Chondrocyte (in vitro differentiated cells): ENCODE measurements at places on chromosomes 12 and 14. TPM values are rescaled to one million over a fixed set of nuclear protein-coding genes. Genes with fewer than 3 reads are reported as not detected.

The FOXA1 gene
- not detected in 3 replicates for total RNA-seq

The CELA1 gene
- not detected in 3 replicates for total RNA-seq

DNA sequence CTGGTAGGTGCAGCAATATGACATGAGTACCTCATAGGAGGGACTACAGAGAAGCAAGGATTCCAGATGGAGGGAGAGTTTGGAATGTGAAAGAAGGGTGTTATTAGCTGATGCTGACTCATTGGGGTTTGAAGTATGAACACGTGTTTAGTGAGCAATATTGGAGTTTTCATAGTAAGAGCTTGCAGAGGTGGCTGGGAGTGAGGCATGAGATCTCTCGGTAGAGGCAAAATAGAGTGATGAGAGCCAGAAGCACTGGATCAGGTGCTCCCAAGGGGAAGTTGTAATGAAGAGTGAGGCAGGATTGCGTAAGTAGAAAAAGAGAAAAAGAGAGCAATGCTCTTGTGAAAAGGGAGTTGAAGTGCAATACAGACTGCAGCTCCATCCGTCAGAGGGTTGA lies 42.1 kb downstream of the MGST1 start:
- no peak overlapping the region for H3K4me3 ChIP-seq
- no peak overlapping the region for H3K27ac ChIP-seq
- H3K36me3 ChIP-seq: no peaks in the 10 kb centered on the region
- DNase-seq: no peak
- H3K27me3 ChIP-seq: no peaks in the 10 kb centered on the region

- no peaks in the 10 kb centered on the region for H3K27me3 ChIP-seq
- DNase-seq: no peak
- no peak overlapping the region for H3K27ac ChIP-seq
- H3K4me3 ChIP-seq: no peak overlapping the region
- H3K4me1 ChIP-seq: no peaks in the 10 kb centered on the region
Observed at GRCh38 chr12:99128246-99128802, 483.2 kb downstream of the APAF1 start.

DNA sequence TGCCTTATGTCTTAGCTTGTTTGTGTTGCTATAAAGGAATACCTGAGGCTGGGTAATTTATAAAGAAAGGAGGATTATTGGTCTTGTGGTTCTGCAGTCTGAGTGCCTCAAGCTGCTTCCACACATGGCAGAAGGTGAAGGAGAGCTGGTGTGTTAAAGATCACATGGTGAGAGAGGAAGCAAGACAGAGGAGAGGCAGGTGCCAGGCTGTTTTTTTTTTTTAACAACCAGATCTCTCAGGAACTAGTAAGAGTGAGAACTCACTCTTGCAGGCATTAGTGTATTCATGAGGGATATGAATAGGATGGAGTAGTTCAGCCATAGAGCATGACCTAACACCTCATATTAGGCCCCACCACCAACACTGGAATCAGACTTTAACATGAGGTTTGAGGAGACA lies 123.4 kb downstream of the CMAS start:
- H3K4me3 ChIP-seq: no peak overlapping the region
- no peak for DNase-seq
- H3K4me1 ChIP-seq: no peaks in the 10 kb centered on the region

DNA sequence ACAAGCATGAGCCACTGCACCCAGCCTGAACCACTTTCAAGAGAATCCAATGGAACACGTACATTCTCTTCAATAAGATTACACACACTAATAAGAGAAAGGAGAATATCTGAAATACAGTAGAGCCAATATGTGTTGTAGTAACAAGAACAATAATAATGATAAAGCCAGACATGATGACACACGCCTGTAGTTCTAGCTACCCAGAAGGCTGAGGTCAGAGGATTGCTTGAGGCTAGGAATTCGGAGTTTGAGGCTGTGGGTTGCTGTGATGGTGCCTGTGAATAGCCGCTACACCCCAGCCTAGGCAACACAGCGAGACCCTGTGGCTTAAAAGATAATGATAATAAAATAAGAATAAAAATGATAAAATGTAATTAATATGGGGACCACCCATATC lies 15.6 kb downstream of the APOBEC1 start:
- no peaks in the 10 kb centered on the region for H3K4me1 ChIP-seq
- DNase-seq: no peak
- no peak overlapping the region for H3K27ac ChIP-seq
- no peak overlapping the region for H3K4me3 ChIP-seq
- H3K36me3 ChIP-seq: no peaks in the 10 kb centered on the region
- H3K27me3 ChIP-seq: peaks cover 9% of the 10 kb centered on the region

GRCh38 chr12:97716356-97716755 lies 253.8 kb downstream of the RMST start:
- no peak overlapping the region for H3K27ac ChIP-seq
- H3K4me3 ChIP-seq: no peak overlapping the region
- no peaks in the 10 kb centered on the region for H3K27me3 ChIP-seq
- no peaks in the 10 kb centered on the region for H3K36me3 ChIP-seq
- no peak for DNase-seq

DNA sequence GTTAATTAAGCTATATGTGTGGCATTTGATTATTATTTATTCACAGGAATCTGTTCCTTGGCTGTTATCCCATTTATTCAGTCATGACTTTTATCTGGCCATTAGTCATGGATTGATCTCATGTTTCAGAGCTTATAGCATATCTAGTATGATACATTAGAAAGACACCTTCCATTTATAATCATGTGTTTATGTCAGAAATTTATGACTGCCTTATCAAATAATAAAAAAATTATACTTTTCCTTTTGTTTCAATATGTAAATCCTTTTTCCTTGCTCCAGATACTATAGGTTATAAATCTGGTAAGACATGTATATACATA lies 248.0 kb upstream of the PDE3A start:
- no peak for DNase-seq
- peaks cover 35% of the 10 kb centered on the region for H3K4me1 ChIP-seq
- H3K4me3 ChIP-seq: no peak overlapping the region
- no peaks in the 10 kb centered on the region for H3K27me3 ChIP-seq
- peak overlapping the region; percentile 82 for H3K27ac ChIP-seq
- peaks cover 3% of the 10 kb centered on the region for H3K36me3 ChIP-seq

- H3K27ac ChIP-seq: no peak overlapping the region
- DNase-seq: no peak
- H3K36me3 ChIP-seq: peaks cover 26% of the 10 kb centered on the region
- H3K4me3 ChIP-seq: no peak overlapping the region
Observed at GRCh38 chr14:35855876-35856481, 29.8 kb downstream of the BRMS1L start.

DNA sequence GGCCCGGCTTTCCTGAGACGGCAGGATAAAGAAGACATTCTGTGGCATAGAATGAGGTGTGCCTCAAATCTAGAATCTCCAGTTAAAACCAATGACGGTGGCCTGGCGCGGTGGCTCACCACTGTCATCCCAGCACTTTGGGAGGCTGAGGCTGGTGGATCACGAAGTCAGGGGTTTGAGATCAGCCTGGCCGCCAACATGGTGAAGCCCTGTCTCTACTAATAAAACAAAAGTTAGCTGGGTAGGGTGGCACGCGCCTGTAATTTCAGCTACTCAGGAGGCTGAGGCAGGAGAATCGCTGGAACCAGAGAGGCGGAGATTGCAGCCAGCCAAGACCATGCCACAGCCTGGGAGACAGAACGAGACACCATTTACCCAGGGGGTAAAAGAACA lies 193.6 kb downstream of the ALG10 start:
- no peaks in the 10 kb centered on the region for H3K36me3 ChIP-seq
- no peaks in the 10 kb centered on the region for H3K27me3 ChIP-seq
- no peaks in the 10 kb centered on the region for H3K4me1 ChIP-seq
- no peak for DNase-seq
- H3K4me3 ChIP-seq: no peak overlapping the region

The PLA2G1B gene
- total RNA-seq: 0.42 to 1.1 TPM in 2 of 3 replicates, not detected in the other

DNA sequence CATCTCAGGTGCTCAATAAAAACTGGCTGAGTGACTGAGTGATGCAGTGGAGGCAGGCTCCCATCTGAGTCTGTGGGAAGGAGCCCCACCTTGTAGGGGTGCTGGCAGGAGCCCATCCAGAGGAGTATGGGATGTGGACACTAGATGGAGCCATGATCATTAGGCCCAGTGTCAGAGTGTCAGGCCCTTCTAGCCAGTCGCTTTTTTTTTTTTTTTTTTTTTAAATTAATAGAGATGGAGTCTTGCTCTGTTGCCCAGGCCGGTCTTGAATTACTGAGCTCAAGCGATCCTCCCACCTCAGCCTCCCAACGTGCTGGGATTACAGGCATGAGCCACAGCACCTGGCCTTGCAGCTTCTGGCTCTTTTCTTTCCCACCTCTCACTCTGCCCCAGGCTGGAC lies 11.5 kb downstream of the RITA1 start:
- no peak overlapping the region for H3K27ac ChIP-seq
- H3K4me1 ChIP-seq: peaks cover 43% of the 10 kb centered on the region
- H3K36me3 ChIP-seq: no peaks in the 10 kb centered on the region
- DNase-seq: no peak
- H3K4me3 ChIP-seq: no peak overlapping the region

DNA sequence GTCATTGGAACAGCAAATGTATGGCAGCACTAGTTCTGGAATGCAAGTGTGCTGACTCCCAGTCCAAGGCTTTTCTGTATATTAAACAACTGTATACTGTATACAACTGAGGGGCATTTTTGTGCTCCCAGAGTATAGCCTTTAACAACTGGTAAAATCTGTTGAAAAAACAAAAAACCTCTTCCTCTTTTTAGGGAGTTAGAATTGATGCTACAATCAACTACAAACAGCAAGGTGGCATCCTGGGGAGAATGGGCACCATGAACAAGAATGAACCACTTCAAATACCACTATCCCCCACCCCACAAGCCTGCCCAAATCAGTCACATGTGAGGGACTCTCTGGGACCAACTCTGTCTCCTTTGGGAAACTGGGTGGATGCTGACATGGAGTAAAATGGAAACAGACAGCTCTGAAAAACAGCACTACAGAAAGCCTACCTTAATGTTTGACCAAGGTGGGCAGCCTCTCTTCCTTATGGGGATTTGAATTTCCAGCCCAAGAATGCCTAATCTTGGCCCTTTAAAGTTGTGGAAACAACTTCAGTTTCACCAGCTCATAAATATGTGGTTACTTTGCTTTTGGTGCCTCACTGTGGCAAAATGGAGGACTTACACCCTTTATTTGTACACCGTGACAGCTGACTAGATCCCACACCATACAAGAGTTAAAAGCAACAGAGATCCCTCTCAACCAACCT lies 7.5 kb downstream of the VTI1B start:
- no peaks in the 10 kb centered on the region for H3K27me3 ChIP-seq
- peak overlapping the region; percentile 80 for H3K27ac ChIP-seq

GRCh38 chr14:102077382-102077709 lies 9.5 kb downstream of the HSP90AA1 start:
- H3K4me1 ChIP-seq: peaks cover 6% of the 10 kb centered on the region
- H3K27me3 ChIP-seq: no peaks in the 10 kb centered on the region
- H3K4me3 ChIP-seq: no peak overlapping the region
- H3K36me3 ChIP-seq: peaks cover 30% of the 10 kb centered on the region
- DNase-seq: peak; percentile 40
- H3K27ac ChIP-seq: no peak overlapping the region
